Activated CD4-positive, CD25-positive, alpha-beta regulatory T cell treated with anti-CD3 and anti-CD28 coated beads, Interleukin-2, amount 50 U/mL, for 72 hours (primary cell): ENCODE measurements at places on chromosomes 6 and 20.

DNA sequence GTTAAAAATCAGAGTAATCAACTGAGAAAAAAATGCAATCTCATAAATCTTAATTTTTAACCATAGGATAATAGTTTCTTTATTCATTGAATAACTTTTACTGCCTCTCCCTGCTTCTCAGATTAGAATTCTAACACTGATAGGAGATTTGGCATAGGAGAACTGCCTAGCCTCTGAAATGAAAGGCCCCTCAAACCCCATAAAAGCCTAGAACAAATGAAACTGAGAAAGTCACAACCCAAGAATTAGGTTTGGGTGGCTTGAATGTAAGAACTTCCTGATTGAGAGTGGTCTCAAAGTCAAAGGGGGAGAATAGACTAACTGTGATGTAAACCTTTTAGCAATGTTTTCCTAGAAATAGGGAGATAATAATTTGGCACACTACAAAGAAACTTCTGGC is 52.2 kb downstream of the SAMD5 start:
- no peak for DNase-seq

DNA sequence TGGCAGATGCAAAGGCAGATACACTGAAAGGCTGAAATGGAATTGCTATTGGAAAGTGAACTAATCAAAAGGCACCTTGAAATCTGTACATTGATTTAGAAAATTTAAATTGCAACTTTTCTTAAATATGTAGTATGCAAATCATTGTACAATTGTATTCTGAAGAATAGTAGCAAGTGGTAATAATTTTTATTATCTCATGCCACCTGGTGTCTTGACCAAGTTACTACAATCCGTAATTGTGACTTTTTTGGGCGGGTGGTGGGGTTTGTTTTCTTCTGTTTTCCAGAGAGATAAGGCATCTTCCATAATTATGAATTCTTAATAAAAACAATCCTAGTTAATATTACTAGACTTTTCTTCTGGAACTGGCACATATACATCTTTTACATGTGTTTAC is 12.5 kb upstream of the BCKDHB start:
- DNase-seq = no peak

GRCh38 chr20:52985687-52986086 is 13.5 kb downstream of the TSHZ2 start:
- no peak for DNase-seq

- no peak for DNase-seq
These were observed 114.8 kb downstream of the MOXD1 start for GRCh38 chr6:132286298-132287019.

DNA sequence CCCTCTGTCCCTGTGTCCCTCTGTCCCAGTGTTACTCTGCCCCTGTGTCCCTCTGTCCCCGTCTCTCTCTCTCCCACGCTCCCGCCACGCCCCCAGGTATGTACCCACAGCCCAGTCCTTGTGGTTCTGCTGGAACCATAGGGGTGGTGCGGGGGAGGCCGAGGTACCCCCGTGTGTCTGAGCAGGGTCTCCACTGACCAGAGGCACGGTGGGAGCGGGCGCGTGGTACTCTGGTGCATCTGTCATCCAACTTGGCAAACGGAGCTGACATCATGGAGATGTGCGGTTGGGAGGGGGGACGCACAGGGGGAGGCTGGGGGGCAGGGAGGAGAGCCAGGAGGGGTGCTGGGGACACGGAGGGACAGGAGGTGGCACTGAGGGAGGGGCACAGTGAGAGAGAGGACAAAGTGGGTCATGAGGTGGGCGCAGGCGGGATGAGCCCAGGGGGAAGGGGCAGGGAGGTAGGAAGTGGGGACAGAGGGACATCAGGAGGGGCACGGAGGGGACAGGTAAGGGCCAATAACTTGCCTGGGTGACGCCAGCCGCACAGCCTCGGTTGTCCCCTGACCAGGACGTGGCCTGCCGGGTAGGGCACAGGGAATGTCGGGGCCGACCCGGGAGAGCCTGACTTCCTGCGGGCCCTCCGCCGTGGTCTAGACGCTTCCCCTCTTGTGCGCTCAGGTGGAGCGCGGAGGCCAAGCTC is 163.6 kb upstream of the PDE10A start:
- no peak for DNase-seq

DNA sequence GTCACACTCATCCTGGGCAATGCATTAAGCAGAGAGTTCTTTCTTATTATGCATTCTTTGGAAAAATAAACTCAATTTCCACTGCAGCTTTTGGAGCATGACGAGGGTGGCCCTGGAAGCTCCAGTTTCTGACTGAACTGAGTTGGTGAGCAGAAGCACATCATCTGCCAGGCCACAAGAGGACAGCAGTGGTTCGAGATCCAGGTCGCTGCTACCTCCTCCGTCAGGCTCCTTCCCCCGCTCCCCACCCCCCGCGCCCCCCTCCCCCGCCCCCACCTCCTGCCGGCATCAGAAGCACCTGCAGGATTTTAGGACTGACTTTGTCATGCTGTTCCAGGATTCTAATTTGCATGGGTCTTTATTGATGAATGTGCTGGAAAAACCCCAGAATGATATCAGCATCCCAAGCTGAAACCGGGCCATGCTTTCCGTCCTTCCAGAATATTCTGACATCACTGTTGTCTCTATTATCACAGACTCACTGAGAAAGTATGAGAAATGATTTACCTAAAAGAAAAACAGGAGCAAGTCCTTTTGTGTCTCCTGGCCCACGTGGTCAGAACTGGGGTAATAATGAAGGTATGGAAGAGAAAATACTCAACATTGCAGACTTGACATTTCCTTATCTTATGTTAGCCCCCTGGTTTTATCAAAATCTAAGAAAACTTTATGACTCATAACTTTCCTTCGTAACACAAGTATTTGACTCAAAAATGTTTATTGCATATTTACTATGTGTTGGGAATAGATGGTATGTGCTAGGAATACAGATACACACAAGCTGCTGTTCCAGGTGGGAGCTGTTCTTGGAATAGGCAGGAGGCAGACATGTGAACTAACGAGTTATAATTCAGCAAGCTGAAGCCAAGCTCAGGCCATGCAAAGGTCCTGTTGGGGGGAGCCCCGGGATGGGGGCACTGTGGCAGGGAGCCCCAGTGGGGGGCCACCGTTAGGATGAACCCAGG is 220.2 kb upstream of the EXOC2 start:
- DNase-seq = no peak

DNA sequence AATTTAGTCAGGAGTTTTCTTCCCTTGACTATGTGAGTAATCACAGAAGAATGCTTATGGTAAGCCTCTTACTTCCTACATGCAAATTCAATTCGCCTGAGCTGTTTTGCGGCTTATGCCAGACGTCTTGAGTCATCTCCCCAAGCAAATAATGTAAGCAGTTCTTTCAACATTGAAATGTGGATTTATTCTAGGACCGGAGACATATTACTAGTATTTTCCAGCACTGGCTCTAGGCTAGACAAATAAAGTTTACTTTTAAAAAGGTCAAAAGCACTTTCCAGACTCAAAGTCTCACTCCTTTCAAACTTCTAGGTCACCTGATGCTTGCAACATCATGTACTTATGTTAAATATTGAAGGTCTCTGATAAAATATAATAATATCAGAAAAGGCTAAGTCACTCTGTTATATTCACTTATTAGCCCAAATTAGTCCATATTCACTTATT is 38.1 kb upstream of the NOX3 start:
- DNase-seq = no peak

GRCh38 chr6:99013145-99013544 is 65.4 kb upstream of the FBXL4 start:
- DNase-seq = no peak

DNA sequence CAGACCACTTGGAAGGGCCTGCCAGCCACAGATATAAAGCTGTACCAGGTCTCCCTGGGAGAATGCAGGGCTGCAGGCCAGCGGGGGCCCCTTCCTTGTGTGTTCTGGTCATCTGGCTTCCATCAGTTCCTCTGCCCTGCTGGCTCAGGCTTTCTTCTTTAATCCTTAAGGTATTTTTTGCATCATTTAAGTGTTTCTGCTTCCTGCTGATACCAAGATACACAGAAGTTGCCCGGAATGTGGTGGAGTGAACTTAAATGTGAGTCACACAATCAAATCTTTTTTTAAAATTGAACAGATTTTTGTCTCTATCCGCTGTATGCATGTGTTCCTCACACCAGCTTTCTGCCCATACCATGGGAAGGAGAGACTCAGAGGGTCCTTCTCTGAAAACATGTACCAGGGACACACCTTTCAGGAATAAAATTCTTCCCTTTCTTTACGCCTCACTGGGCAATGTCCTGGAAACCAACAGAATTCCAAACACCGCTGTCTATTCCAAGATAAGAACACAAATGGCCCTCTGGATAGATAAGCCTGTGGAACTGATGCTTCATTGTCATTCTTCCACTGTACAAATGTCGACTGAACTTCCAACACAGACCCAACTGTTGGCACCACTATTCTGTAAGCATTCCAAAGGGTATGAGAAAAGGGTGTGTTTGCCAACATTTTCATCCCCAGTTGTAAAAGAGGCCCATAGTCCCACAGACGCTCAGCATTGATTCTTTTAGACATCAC is 206.2 kb upstream of the MYLIP start:
- DNase-seq = no peak

DNA sequence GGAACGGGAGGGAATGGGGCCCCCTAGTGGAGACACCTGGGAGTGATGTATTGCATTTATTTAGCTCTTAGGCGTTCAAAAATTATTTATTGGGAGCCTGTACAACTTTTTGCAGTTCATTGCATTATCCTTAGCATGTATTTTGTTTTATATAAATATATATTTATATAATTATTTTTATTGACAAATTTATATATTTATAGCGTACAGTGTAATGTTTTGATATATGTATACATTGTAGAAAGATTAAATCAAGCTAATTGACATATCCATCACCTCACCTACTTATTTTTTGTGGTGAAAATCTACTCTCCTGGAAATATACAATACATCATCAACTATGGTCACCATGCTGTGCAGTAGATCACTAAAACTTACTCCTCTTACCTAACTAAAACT is 975 bp downstream of the SIRT5 start:
- DNase-seq = no peak

- DNase-seq = no peak
These were observed 11.8 kb downstream of the BAG6 start for GRCh38 chr6:31640612-31641011.

DNA sequence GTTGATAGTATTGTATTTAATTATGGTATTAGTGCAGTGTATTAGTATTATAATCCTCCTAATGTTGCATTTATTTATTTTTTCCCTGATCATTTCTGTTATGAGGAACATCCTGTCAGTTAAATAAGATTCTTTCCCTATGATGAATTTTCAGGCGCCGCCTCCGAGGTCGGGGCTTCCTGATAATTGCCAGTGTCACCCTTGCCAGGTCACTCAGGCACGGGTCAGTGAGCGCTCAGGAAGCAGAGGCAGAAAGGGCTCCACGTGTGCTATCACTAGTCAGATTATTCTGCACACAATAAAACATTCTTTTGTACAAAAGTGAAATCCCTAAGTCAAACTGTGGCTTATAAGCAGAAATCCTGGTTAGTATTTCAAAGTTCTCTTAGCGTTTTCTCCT is 64.8 kb downstream of the TSHZ2 start:
- DNase-seq = no peak
